ENCODE measurements at places on chromosomes 4 and X.
A peak's percentile ranks its signal among the peaks of the same experiment; 100 is the strongest.

- no peak for DNase-seq
Observed at GRCh38 chrX:13752646-13753045, 18.1 kb downstream of the OFD1 start.

DNA sequence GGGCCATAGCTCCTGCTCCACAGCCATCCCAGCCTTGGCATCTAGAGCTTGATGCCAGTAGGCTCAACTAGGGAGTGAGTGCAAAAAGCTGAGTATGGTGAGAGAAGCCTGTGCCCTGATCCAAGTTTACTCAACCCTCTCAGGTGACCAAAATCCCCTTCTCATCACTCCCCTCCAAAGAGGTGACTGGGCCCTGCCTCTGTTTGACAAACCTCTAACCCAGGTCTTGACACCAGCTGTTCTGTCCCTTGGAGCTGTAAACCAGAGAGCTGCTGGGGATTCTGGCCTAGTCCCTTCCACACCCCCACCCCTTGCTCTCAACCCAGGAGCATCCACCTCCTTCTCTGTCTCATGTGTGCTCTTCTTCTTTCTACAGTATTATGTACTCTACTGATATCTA, 73.5 kb downstream of the MSN start:
- DNase-seq: no peak

GRCh38 chr4:181674315-181674875, 568.8 kb upstream of the TENM3 start:
- no peak for DNase-seq

- no peak for DNase-seq
Observed at GRCh38 chr4:52999626-53000025, 137.5 kb downstream of the RASL11B start.

GRCh38 chrX:22300130-22300529, 27.4 kb downstream of the CBLL2 start:
- DNase-seq: no peak

DNA sequence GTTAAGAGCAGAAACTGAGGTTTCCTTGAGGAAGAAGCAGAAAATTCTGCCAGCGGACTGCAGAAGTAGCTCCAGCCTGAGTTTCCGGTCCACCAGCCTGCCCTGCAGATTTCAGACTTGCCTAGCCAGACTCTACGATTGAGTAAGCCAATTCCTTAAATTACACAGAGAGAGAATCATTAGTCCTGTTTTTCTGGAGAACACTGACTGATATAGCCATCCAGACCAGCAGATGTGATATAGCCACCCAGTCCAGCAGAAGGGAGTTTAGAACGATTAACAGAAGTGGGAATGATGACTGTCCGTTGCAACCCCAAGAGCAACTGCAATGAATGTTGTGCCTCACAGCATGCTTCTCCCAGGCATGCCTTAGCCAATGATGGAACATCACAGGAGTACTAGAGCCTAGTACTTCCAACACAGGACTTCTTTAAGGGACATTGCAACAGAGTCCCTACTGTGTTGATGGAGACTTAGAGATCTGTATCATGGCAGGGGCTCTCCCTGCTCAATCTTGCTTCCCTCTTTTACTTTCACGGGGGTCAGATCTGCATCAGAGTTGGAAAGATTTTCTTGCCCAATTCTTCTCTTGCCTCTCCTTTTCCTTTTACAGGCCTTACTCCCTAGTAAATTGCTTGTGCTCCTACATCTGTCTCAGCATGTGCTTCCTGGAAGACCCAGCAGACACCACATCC, 264.6 kb upstream of the CLNK start:
- no peak for DNase-seq

DNA sequence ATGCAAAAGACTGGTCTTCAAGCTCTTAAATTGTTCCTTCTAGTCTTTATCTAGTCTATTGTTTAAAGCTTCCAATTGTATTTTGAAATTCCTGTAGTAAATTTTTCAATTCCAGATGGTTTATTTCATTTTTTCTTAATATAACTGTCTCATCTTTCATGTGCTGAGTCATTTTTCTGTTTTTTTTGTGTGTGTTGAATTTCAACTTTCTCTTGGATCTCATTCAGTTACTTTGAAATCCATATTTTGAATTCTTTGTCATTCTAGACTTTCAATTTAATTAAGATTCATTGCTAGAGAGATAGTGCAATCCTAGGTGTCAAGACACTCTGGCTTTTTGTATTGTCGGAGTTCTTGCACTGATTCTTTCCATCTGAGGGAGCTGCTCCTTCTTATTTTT, 128.0 kb upstream of the PRKG2 start:
- DNase-seq: no peak

GRCh38 chrX:148501386-148502066, 1.1 kb downstream of the AFF2 start:
- DNase-seq: no peak

- DNase-seq: no peak
Observed at GRCh38 chrX:41785685-41786084, 61.7 kb downstream of the GPR82 start.

GRCh38 chr4:173013232-173013930, 155.2 kb upstream of the GALNT7 start:
- DNase-seq: no peak

DNA sequence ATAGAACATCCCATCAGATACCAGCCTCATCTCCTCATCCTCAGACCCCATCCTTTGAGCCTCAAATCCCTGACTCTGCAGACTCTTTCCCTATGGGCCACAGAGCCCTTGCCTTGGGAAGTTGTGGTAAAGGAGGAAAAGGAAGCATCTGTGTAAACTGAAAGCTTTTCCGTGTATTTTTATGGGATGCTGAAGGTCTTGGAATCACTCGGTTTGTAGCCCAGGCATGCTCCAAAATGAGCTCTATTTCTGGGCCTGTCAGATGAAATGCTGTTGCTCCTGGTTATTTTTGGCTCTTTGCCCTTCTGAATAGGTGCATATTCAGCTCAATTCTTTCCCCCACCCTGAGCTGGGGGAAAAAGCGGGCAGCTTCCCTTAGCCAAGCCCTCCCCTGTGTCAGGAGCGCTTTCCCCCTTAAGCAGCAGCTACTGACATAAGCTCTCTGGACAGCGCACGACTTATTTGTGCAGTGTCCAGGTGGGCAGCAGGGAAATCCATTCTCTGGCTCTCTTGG, 5.0 kb upstream of the SEL1L3 start:
- no peak for DNase-seq

- peak; percentile 72 for DNase-seq
Observed at GRCh38 chr4:78057600-78058550, 752 bp downstream of the FRAS1 start.

- DNase-seq: no peak
Observed at GRCh38 chr4:7147261-7147660, 45.1 kb upstream of the SORCS2 start.

- no peak for DNase-seq
Observed at GRCh38 chrX:48025561-48025960, 18.8 kb downstream of the SPACA5 start.

GRCh38 chr4:6633091-6633906, 7.2 kb upstream of the MRFAP1 start:
- no peak for DNase-seq

DNA sequence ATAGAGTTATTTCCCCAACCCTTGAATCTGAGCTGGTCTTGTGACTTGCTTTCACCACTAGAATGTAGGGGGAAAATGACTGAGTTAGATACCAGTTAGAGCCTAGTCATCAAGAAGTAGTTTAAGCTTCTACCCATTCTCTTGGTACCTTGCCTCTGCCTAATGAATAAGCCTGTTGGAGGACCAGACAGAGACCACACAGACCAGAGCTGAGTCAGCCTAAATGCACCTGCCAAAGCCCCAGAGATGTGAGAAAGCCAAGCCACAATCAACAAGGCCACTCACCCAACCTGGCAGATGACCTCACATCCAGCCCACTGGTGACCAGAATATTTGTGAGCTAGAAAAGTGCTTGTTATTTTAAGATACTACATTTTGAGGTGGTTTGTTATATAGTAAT, 85.2 kb upstream of the DCLK2 start:
- DNase-seq: no peak

DNA sequence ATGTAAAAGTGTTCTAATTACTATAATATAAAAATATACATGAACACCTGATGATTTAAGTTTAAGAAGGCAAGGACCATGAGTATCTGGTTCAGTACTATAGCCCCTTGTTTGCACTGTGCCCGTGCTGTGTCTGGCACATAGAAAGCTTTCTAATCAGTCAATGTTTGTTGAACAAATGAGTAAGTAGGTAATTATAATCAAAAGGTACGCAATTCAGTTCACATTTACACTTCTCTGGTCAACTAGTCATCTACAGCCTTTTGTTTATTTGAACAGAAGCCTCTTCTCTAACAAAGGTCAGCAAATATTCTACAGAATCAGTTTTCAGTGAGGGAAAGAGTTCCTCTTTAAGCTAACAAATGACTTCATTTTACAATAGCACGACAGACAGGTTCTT, 523.3 kb downstream of the SMARCA1 start:
- no peak for DNase-seq

GRCh38 chr4:150379454-150379853, 202.5 kb upstream of the MAB21L2 start:
- no peak for DNase-seq

DNA sequence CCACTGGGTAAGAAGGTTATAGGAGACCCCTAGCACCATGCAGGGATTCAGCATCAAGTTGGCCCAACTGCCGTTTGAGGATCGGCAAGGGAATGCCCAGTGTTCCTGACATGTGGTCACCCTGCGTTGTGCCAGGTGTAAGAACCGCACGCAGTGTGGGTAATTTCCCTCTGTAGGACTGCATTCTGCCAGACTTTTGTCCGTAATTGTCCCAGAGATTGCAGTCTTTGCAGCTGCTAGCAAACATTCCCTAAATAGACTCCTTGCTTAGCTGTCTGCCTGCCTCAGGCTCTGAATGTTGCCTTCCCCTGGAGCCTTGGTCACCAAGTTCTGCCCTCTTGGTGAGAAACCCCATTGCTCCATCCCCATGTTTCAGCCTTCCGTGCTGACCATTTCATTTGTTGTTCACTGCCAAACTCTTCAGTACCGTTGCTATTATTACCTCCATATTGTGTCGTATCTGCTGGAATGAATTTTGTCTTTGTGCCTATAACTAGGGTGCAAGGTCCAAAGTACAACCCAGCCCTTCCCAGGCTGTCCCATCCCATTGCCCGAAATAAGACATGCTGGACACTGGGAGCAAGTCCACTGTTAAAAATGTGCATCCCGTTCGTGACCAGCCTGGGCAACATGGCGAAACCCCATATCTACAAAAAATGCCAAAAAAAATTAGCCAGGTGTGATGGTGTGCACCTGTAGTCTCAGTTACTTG, 53.8 kb upstream of the USP9X start:
- no peak for DNase-seq

GRCh38 chr4:156889616-156890594, 81.7 kb downstream of the PDGFC start:
- no peak for DNase-seq

DNA sequence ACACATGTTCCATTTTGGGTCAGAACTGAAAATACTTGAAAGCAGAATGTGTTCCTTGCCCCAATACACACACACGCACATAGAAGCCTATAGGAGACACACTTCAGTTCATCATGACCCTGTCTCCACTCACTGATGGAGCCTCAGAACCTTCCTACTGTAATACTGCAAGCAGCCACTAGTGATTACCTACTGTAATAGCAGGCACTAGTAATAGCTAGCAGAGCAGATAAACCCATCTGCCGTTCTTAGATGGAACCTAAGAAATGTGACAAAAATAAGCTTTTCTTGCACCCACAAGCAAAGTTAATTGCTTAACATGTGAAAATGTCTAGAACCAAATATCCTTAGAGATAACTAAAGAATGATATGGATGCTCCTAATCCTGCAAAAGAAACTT, 13.6 kb downstream of the AMTN start:
- DNase-seq: no peak

- DNase-seq: no peak
Observed at GRCh38 chr4:41318839-41319530, 62.3 kb downstream of the UCHL1 start.

- no peak for DNase-seq
Observed at GRCh38 chr4:145541346-145541745, 59.7 kb downstream of the SMAD1 start.

GRCh38 chrX:109992203-109992602, 10.7 kb upstream of the TMEM164 start:
- DNase-seq: no peak

GRCh38 chr4:14902342-14902741, 99.9 kb upstream of the CPEB2 start:
- DNase-seq: no peak

GRCh38 chr4:118877797-118878196, 10.9 kb upstream of the SYNPO2 start:
- no peak for DNase-seq

- DNase-seq: no peak
Observed at GRCh38 chr4:82954212-82954611, 53.7 kb downstream of the THAP9 start.

GRCh38 chr4:126458993-126459392, 1144.2 kb downstream of the FAT4 start:
- DNase-seq: no peak

GRCh38 chr4:77169481-77169880, 12.5 kb downstream of the CCNG2 start:
- no peak for DNase-seq

GRCh38 chr4:173242466-173243250, 74.0 kb downstream of the GALNT7 start:
- no peak for DNase-seq

- no peak for DNase-seq
Observed at GRCh38 chrX:132749406-132749805, 209.0 kb downstream of the HS6ST2 start.

- no peak for DNase-seq
Observed at GRCh38 chrX:104325213-104325585, 70.5 kb upstream of the ESX1 start.

- DNase-seq: peak; percentile 59
Observed at GRCh38 chr4:40749717-40750460, at the start of gene NSUN7. Gene NSUN7 (plus strand): TSS chr4:40749955. CDS start chr4:40750694, 739 bp downstream.

DNA sequence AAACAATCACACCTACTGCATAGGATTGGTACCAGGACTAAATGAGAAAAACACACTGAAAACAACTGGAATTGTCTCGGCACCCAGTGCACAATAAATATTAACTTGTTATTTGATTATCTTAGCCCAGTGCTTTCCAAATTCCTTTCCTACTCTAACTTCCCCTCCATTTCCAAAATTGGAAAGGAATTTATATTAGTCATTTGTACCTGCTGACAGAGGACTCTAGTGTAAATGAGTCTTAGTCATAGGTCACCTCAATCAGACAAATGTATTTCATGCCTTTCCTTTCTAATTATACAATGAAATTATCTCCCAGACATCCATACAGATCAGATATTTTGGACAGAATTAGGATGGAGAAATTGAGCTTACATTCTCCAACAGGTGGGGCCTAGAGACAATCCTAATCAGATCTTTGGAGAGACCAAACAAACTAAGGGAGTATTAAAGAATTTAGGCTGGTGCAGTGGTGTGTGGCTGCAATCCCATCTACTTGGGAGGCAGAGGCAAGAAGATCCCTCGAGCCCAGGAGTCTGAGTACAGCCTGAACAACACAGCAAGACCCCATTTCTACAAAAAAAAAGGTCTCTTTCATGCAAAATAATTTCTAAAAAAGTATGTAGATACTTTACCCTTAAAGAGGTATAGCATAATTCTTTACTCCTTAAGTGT, 10.1 kb downstream of the SH3D19 start:
- no peak for DNase-seq

- DNase-seq: no peak
Observed at GRCh38 chr4:35934320-35934981, 309.9 kb downstream of the ARAP2 start.

GRCh38 chr4:109738104-109738872, 8.4 kb upstream of the PLA2G12A start:
- DNase-seq: no peak

GRCh38 chrX:153029875-153030274, 26.4 kb upstream of the PNMA3 start:
- DNase-seq: no peak
